ENCODE measurements at places on chromosomes 12 and 14.
A peak's percentile ranks its signal among the peaks of the same experiment; 100 is the strongest.

DNA sequence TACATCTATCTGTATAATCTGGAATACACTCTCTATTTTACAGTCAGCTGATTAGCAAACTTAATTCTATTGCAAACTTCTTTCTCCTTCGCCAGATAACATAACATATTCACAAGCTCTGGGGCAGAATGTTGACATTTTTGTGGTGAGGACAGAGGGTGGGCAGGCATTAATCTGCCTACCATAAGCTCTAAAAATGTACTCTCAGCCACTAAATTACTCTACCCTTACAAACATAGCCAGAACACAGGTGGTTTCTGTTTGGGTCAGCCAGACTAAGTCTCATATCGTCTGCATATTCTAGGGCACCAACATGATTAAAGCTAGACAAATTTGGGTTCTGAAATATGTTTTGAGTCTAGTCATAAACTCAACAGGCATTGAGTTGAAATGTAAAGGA lies 90.1 kb downstream of the SLC6A15 start:
- DNase-seq, result no peak

DNA sequence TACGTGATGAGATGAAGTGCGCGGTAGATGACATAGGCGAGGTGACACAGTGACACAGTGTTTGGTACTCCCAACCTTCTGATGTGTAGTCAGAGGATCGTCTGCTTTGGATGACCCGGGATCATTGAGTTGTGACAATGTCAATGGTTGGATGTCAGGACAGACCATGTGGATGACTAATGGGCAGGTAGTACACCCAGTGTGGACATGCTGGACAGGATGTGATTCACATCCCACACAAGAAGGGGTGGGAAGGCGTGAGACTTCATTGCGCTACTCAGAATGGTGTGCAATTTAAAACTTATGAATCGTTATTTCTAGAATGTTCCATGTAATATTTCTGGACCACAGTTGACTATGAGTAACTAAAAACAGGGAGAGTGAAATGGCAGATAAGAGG lies 23.8 kb downstream of the MAP3K9 start:
- DNase-seq, result no peak

DNA sequence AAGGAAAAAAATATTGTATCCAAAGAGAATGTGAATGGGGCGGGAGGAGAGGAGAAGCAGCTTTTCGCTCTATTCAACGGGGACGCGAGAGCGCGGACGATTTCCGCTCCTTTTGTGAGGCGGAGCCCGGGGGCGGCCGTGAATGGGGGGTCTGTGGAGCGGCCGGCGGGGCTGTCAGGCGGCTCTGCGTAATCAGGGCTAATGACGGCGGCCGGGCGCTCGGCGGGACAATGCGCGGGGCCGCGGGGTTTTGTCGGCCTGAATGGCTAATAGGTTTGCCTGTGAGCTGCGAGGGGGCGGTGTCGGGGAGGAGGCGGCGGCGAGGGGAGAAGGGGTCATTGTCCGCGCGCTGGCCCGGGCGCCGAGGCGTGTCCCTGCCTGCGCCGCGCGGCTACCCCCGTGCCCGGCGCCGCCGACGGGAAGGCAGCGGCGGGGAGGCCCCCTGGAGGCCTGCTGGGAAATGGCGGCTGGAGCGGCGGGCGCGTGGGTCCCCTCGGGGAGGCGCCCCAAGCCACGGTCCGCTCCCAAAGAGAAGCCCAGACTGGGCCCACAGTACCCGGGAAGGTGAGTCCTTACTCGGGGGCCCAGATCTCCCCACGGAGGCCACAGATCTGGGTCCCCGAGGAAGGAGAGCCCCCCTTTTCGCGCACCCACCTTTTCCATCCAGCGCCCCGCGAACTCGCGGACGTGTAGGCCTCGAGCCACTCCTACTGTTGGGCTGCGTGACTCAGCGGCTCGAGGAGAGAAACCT lies 6.0 kb downstream of the SIX6 start:
- no peak for DNase-seq

- no peak for DNase-seq
Observed at GRCh38 chr12:11158885-11159444, 12.0 kb upstream of the SMIM10L1 start.

DNA sequence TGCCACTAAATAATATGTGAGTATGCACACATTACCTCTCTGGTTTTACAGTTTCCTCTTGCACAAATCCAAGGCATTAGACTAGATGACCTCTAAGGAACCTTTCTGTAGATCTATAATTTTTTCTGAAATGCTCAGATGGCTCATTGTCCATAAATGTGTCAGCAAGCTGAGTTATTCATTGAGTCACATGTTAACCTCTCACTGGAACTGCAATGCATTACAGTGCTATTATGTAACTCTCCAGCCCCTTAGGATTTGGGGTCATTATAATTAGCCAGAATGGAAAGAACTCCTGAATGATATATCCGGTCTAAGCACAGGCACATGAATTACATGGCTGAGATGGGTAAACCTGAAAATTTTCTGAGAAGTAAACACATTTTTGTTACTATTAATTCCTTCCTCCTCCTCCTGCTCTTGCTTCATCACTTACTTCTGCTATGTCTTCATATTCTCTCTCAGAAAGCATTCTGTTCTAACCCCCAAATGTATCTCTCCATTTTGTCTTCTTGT lies 20.3 kb upstream of the DRAM1 start:
- no peak for DNase-seq

- no peak for DNase-seq
Observed at GRCh38 chr12:115203701-115204100, 519.7 kb upstream of the TBX3 start.

DNA sequence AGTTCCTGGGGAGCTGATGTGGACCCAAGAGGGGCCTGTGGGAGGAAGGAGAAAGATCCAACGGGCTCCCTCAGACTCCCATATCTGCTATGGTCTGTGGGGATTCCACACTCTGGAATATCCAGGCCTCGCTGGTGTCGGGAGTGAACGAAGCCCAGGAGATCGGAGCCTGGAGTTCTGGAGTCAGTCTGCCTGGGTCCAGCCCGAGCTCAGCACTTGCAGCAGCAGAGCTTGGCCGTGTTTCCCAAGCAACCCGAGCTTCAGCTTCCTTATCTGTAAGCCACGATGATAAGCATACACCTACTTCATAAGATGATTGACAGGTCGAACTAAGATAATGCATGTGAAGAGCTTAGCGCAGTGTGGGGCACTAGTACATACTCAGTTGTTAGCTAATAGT lies 10.1 kb downstream of the LTBP2 start:
- DNase-seq, result peak; percentile 68

DNA sequence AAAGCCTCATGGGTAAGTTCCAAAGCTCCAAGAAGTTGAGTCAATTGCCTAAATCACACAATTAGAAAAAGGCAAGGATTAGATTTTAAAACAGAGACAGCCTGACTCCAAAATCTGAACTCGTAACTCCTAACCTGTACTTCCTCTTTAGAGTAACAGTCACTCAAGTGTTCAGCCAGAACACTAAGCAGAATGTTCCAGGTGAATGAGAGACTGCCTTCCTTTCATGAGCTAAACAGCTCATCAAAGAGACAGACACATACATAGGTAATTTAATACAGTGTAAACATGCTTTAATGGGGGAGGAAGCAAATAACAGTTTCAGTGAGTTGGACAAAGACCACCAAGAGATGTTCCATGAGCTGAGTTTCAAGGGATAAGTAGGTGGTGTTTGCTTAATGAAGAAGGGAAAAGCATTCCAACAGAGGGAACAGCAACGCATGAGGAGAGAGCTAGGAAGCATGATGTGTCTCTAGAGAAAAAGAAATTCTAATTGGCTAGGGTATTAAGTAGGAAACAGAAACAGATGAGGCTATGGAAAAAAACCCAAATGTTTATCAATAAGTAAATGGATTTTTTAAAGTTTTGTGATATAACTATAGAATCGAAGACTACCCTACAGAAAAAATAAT lies 403.9 kb downstream of the MED13L start:
- no peak for DNase-seq

- DNase-seq, result no peak
Observed at GRCh38 chr12:68159681-68160304, at the start of gene IFNG. TSS of gene IFNG (minus strand) at chr12:68159740. CDS start at chr12:68159615, 125 bp downstream.

GRCh38 chr12:114681116-114681871 lies 2.7 kb downstream of the TBX3 start:
- DNase-seq, result no peak

DNA sequence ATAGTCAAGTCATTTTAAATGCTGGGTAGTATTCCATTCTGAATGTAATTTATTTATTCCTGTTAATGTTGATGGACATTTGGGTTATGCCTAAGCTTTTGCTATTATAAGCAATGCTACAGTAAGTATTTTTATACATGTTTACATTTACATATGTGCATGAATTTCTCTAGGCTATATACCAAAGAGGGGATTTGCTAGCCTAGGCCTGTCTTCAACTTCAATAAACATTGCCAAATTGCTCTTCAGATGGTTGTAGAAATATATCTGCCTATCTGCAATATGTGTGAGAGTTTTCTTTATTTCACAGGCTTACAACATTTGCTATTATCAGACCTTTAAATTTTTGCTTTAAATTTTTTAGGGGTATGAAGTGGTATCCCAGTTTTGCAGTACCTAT lies 87.0 kb downstream of the MIPOL1 start:
- no peak for DNase-seq

- no peak for DNase-seq
Observed at GRCh38 chr14:58797010-58797429, 159.3 kb downstream of the DACT1 start.

DNA sequence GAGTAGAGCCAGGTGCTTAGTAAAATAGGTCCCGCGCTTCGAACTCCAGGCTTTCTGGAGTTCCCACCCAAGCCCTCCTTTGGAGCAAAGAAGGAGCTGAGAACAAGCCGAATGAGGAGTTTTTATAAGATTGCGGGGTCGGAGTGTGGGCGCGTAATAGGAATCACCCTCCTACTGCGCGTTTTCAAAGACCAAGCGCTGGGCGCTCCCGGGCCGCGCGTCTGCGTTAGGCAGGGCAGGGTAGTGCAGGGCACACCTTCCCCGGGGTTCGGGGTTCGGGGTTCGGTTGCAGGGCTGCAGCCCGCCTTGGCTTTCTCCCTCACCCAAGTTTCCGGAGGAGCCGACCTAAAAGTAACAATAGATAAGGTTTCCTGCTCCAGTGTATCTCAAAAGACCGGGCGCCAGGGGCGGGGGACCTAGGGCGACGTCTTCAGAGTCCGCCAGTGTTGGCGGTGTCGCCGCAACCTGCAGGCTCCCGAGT lies 3.6 kb downstream of the SSTR1 start:
- DNase-seq, result no peak

GRCh38 chr14:75969891-75970290 lies 11.9 kb downstream of the TGFB3 start:
- DNase-seq, result no peak

- DNase-seq, result peak; percentile 57
Observed at GRCh38 chr14:21068521-21069387, 1.4 kb upstream of the ARHGEF40 start.

DNA sequence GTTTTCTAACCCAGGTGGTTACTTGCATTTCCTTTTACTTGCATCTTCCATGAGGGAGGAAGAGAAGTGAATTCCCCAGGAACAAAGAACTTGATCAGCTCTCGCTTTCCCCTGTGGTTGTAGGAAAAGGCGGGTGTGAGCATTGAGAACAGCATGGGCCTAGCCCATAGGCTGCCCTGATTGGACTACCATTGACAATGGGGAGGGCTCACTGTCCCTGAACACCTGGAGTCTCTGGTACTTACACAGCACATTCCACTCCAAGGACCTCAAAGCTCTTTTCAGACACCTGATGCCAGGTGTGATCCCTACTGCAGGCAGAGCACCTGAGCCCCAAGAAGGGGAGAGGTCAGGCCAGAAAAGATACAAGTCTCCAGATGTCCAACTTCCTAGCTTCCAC lies 25.0 kb downstream of the MAX start:
- DNase-seq, result no peak

DNA sequence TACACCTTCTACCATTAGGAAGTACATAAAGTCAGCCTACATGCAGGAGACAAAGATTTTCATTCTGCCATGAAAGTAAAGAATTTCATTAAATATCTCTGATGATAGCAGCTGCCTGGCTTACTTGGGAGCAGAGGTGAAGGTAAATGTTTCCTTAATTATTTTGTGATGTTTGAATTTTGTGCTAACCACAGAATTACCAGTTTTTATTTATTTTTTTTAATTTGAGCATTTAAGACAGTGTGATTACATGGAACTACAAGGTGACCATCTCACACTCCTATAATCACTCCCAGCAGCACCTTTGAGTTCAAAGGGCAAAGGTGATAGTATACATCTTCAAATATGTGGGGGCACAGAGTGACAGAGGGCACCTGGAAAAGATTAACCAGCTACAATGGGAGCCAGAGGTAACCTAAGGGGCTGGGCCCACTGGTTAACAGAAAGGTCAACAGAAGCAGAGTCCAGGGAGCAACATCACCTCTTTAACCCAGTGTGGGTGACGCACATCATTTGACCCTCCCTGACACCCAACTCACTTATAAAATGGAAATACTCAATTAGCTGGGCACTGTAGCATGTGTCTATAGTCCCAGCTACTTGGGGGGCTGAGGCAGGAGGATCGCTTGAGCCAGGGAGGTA lies 65.0 kb downstream of the GCH1 start:
- peak; percentile 69 for DNase-seq

DNA sequence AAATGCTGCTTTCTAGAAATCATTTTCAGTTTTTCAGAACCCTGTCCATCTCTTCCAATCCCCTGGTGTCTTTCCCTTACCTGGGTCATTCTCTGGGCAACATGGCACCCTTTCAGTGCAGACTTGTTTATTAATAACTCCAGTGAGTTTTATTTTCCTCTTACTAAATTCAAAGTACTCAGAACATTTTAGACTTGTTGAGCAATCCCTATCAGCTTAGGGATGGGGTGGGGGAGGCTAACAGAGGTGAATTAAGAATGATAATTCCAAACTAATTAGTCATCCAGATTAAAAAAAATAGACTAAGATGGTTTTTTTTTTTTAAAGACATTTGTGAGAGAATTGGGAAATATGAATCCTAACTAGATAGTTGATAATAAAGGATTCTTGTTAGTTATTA lies 10.7 kb downstream of the GPRC5A start:
- peak; percentile 38 for DNase-seq

GRCh38 chr12:95607642-95608041 lies 56.4 kb upstream of the USP44 start:
- no peak for DNase-seq

- no peak for DNase-seq
Observed at GRCh38 chr14:65348137-65348536, 64.4 kb upstream of the FUT8 start.

- DNase-seq, result peak; percentile 42
Observed at GRCh38 chr12:62813031-62813829, 121.7 kb downstream of the PPM1H start.

DNA sequence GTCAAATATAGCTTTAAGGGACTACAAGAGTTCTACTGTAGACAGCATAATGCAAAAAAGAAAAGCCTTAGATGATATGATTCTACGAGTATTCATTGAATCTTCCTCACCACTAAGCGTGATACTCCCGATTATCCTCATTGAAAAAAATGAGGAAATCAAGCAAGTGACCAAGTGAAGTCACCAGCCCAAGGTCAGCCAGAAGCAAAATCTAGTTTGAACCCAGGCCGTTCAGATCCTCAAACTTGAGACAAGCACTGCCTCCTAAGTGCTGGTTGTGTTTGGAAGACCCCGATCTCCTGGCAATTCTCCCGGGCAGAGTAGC lies 845 bp downstream of the GIT2 start:
- DNase-seq, result no peak

GRCh38 chr12:78406828-78407227 lies 457.7 kb upstream of the SYT1 start:
- DNase-seq, result no peak

All from large intestine (tissue), 12 donors.